ENCODE measurements at places on chromosomes 3 and 15.

GRCh38 chr3:183385698-183386613, 42.5 kb downstream of the MCF2L2 start:
- peak; percentile 90 for DNase-seq

- DNase-seq, result no peak
These were observed 17.1 kb downstream of the CHST13 start for GRCh38 chr3:126540951-126541627.

DNA sequence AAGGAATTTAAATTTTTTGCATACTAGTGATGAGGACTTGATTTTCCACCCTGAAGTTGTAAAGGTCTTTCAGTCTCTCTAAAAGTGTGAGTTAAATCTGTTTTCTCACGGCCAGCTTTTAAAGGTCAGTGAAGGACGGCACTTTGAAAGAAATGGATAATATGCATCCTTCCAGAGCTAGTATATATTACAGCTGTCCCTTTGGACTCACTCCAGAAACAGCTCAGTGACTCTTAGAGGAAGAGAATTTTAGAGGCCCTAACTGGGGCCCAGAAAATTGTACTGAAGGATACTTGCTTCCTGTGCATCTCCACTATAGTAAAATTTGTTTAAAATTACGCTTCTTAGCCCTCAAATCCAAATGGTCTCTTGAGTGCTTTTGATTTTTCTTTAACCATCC, 41.6 kb downstream of the PIK3CA start:
- no peak for DNase-seq

GRCh38 chr3:187290503-187290902, 1.0 kb downstream of the MASP1 start:
- DNase-seq, result no peak

- DNase-seq, result peak; percentile 87
These were observed 54.4 kb downstream of the FEZF2 start for GRCh38 chr3:62318752-62319569.

- no peak for DNase-seq
These were observed 9.6 kb downstream of the SQOR start for GRCh38 chr15:45644437-45644836.

GRCh38 chr3:81198756-81199155, 562.7 kb downstream of the GBE1 start:
- DNase-seq, result no peak

DNA sequence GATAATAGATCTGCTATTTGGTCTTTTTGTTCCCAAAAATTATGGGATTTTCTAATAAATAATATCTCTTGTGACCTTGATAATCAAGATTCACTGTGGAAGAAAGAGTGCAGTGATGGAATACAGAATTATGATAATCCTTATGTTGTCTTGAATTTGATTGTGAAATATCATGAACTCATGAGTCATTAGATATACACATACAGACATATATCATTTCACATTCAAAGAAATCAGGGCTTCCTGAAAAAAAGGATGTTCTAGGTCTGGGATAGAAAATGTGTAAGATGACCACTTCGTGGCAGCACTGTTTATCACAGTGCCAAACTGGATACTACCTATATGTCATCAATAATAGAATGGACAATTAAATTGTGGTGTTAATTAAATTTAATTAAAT, 97.7 kb downstream of the DPH6 start:
- DNase-seq, result no peak

DNA sequence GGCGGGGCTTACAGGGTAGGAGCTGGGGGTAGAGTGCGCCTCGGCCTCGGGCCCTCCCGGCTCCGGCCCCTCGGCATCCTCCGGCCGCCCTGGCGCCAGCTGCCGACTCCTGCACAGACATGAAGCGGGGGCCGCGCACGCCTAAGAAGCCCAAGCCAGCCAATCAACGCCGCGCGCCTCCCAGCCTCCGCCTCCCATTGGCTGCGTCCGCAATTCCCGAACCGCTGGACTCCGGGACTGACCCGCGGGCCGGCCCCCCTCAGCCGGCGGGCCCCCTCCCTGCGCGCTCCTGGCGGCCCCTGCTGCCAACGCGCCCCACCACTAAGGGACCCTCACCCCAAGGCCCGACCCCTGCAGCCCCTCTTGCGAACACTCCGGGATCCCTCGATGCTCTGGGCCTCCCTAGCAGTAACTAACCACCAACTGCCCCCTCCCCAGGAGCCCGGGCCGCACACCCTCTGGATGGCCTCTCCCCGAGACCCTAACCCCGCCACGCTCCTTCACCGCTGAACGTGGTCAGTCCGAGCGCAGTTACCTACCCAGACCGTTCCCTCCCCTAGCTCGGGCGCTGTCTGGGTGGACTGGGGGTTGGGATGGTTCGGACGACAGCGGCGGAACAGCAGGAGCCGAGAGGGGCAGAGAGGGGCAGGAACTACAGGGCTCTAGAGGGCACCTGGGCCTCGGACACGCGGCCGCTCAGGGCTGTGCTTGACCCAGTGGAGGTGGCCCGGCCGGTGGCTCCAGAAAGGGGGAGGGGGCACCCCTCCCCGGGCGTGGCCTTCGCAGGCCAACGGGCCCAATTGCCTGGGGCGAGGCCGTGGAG, 5.0 kb downstream of the GATA2 start:
- peak; percentile 49 for DNase-seq

- no peak for DNase-seq
These were observed 204.3 kb downstream of the TBL1XR1 start for GRCh38 chr3:176992978-176993377.

GRCh38 chr3:50388016-50388719, 28.8 kb upstream of the TMEM115 start:
- DNase-seq, result no peak

- peak; percentile 86 for DNase-seq
These were observed at the start of gene ZNF197 for GRCh38 chr3:44624749-44625480. ZNF197 (plus strand) TSS chr3:44625036; CDS start chr3:44629155, 4,119 bp downstream.

GRCh38 chr15:63848879-63849551, 15.3 kb upstream of the HERC1 start:
- peak; percentile 4 for DNase-seq
